ENCODE measurements at places on chromosomes 12 and 14.

- DNase-seq, result no peak
These were observed 62.8 kb downstream of the HRK start for GRCh38 chr12:116818341-116818856.

DNA sequence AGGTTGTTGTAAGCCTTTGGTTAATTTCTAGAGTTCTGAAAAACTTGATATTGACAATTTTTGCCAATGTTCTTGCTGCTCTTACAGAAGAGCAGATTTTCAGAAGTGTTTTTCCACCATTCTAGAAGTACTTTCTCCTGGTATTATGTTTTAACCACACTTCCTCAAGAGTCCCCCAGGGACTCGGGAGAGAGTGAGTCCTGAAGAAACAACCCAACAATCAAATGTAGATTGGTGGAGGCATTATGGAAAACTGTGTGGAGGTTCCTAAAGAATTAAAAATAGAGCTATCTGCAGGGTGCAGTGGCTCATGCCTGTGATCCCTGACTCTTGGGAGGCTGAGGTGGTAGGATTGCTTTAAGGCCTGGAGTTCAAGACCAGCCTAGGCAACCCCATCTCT, 26.7 kb downstream of the OR10P1 start:
- DNase-seq, result no peak

- no peak for DNase-seq
These were observed 5.4 kb downstream of the C12orf75 start for GRCh38 chr12:105335856-105336255.

DNA sequence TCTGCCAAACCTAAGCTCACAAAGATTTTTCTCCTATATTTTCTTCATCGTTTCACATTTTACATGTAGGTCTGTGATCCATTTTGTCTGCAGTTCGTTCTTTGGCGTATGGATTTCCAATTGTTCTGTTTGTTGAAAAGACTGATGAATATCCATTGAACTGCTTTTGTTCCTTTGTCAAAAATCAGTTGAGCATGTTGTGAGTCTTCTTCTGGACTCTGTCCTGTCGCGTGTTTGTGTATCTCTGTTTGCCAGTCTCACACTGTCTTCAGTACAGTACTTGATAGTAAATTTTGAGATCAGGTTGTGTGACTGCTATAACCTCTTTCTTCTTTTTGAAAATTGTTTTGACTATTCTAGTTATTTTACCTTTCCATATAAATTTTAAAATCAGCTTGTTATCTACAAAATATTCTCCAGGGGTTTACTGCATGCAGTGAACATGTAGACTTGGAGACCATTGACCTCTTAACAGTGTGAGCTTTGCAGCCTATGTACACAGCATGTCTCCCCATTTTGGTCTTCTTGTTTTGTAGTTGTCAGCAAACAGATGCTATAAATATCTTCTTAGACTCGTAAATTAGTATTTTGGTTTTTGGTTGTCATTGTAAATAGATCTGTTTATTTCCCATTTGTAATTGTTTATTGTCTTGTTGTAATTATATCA, 94.0 kb upstream of the DYNC1H1 start:
- DNase-seq, result no peak

DNA sequence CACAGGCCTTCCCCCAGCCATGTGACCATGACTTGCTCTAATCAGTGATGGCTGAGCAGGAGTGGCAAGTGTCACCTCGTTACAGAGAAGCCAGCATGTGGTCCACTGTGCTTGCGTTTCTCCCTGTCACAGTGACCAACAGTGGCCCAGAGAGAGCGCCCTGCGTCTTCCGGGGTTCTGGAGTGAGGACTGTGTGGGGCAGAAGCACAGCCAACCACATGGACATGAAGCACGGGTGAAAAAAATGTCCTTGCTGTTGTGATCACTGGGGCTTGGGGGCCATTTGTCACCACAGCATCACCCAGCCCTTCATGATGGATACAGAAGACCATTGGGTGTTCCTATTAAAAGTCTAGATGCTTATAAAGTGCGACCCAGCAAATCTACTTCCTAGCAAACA, 174.6 kb upstream of the C14orf180 start:
- no peak for DNase-seq

DNA sequence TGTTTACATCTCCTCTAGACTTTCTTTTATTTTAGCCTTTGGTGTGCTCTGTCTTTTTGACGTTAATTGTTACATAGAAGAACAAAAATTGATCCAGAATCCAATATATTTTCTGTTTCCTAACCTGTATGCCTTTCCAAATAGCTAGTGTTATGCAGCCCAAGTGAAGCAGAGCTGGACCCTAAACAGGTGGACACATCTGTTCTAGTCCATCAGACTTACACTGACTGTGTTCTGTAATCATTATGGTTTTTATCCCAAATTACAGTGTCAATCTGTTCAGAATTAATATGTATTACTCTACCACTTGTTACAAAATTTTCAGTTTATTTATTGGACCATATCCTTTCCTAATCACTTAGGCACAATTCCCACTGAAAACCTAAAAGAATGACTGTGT, 176.8 kb upstream of the FOXG1 start:
- DNase-seq, result no peak

DNA sequence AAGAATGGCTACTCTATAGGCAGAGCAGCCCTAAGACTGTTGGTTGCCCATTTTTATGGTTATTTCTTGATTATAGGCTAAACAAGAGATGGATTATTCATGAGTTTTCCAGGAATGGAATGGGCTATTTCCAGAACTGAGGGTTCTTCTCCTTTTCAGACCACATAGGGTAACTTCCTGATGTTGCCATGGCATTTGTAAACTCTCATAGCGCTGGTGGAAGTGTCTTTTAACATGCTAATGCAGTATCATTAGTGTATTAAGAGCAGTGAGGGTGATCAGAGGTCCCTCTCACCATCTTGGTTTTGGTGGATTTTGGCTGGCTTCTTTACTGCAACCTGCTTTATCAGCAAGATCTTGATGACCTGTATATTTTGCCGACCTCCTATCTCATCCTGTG, 904.6 kb upstream of the FBXO33 start:
- DNase-seq, result no peak

DNA sequence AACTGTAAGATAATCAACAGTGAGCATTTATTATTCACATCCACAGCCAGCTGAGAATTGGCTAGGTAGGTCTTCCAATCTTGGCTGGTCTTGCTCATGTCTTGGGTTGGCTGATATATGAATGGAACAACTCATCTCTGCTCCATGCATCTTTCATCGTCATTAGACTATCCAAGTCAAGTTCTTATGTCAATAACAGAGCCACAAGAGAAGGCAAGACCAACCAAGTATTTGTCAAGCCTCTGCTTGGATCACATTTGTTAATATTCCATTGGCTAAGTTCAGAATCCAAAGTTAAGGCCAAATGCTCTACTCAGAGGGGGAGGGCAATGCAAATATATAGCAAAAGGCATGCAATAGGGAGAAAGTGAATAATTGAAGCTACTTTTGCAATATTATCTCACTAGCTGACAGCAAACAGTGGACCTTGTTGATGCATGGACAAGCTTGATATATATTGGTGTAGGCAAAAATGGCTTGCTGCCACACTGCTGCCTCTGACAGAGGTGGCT, 53.1 kb downstream of the WASHC3 start:
- no peak for DNase-seq

- DNase-seq, result peak; percentile 70
These were observed 22.1 kb upstream of the LRRC9 start for GRCh38 chr14:59897757-59898383.

DNA sequence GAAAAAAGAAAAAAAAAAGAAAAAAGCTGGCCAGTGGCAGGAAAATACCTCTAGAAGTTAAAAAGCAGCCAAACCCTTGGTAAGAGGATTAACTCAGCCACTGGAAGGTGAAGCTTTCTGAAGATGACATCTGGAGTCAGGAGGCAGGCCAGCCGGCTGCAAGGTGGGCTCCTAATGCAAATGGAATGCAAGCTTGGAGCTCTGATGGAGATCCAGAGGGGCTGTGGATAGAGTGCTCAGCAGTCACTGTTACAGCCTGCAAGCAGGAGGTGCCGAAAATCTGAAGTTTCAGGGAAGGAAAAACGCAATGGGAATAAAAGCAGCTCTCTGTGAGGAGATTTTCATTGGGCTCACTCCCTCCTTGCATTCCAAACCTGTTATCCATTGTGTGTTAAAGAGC, 41.0 kb downstream of the GSC start:
- DNase-seq, result no peak
